ENCODE measurements at places on chromosomes 6 and 20. TPM values are rescaled to one million over a fixed set of nuclear protein-coding genes. Genes with fewer than 3 reads are reported as not detected.

Gene BNIP5
- polyA plus RNA-seq: not detected

Gene OR2B6
- polyA plus RNA-seq: not detected

Gene ECT2L
- not detected for polyA plus RNA-seq

Gene CLIC1
- 5.7 TPM for polyA plus RNA-seq

Gene ALDH5A1
- 33.1 TPM for polyA plus RNA-seq

Gene STX11
- polyA plus RNA-seq: not detected
